ENCODE measurements at places on chromosomes 3 and 15.

DNA sequence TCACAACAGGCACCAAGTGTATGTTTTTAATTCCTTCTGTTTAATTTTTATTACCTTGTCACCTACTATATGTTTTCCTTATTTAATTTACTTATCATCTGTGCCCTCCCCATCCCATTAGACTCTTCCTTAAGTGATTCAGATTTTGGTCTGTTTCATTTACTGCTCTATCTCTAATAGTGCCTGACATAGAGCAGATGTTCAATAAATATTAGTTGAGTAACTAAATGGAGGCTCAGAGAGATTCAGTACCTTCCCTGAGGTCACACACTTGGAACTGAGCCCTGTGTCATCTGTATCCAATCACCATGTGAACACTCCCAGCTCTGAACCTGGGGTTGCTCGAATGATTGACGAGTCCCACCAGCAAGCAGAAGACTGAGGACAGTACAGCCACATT is 318.1 kb upstream of the WNT5A start:
- no peak for DNase-seq

DNA sequence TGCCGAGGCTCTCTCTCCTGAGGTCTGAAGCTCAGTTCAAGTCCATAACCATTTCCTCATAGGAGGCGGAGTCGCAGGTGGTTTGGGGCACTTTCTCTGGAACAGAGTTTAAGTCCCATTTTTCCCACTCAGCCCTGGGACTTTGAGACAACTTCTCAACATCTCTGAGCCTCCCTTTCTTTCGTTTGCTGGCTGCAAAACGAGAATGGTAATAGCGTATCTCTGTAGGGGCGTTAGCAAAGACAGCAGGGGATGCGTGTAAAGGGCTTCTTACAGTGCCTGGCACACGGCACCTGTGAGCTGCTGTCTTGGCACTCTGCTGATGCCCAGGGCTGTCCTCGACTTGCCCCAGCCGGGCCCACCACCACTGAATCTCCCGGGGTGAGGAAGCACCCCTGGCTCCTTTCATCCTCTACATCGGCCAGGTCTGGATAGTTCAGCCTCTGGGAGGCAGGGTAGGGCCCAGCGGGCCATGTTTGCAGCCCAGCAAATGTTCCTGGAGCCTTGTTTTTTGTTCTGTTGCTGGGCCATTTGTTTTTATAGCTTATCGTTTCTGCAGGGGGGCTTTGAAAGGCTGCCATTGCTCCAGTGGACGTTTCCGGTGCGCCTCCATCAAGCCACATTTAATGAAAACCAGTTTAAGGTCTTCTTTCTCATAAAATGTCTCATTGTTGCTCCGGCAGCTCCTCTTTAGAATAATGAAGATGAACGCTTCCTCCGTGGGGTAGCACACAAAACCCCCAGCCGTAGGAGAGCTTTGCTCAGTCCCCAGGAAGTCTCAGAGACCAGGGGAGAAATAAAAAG is 60.0 kb upstream of the WNT5A start:
- DNase-seq = no peak

DNA sequence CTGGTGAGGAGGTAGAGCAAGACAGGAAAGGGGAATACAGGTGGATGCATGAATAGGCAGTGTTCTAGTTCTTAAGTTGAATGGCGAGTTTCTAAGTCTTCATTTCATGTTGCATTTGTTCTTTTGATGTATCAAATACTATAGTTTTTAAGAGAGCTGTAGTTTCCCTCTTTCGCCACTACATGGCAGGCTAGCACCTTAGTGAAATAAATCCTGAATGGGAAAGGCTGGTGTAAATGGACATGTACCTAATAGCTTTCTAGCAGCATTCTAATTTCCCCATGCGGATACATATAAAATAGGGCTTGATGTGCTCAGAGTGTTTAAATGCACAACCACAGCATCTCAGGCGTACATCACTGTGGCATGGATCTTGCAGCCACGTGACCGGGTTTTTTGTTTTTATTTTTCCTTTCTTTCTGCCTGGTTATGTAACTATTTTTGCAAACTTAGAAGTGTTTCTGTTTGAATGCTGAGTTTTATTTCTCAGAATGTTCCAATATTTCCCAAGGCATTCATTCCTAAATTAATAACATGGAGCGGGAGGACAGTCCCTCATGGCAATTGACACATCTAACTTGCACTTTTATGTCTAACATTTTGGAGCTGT is 23.5 kb upstream of the CLN6 start:
- DNase-seq = peak; percentile 71

DNA sequence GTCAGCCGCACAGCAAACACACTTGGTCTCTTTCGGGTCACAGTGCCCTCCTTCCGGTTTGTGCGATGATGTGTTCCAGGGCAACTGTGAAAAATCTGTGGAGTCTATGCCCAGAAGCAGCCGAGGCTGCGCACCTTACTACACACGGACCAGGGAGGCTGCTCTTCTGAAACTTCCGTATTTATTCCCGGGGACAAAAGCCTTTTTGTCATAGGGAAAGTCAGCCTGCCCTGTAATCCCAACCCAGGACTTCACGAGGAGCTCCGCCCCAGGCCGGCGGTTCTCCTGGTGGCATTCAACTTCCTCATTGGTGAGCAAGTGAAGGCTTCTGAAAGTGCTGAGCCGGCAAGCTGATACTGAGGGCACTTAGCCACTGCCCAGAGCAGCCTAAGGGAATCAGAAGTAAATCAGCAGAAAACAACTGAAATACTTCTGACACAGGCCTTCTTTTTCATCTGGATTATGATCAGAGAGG is 126.5 kb downstream of the FMN1 start:
- no peak for DNase-seq

DNA sequence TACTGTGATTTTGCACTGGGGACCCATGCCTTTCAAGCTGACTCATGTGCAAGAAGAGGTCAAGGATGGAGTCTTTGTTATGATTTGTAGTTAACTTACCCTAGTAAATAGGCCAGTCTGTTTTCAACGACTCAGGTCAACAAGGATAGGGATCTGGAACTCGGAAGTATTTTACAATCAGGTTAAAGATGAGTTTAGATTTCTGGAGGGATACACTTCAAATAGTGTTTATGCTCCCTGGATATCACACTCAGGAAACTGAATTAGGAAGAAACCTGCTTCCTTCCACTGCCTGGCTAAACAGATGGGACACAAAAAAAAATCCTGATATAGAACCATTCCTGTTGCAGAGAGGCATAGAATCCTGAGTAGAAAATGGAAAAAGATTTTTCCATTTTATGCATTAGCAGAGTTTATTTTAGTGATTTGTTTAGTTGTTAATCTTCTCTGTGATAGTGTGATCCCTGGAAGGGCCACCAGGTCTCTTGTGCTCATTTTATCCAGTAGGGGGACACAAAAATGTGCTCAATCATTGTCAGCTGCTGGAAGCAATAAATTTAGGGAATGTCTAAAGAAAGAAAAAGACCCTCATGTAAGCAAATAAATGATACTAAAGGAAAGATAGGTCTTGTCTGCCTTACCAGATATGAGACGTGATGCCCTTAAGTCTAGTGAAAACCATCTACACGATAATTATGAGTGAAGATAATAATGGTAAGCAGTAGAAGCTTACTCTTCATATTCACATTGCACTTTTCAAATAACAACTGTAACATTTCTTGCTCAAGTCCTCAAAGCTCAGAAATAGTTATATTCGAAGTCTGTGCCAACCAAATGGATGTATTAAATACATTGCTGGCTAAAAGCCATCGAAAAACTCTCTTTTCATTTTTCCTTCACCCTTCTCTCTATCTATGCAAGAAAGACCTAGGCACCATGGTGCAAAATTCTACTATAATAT is 452.1 kb upstream of the KCNMB2 start:
- peak; percentile 22 for DNase-seq
